ENCODE measurements at places on chromosomes 7 and 10.
A peak's percentile ranks its signal among the peaks of the same experiment; 100 is the strongest.

DNA sequence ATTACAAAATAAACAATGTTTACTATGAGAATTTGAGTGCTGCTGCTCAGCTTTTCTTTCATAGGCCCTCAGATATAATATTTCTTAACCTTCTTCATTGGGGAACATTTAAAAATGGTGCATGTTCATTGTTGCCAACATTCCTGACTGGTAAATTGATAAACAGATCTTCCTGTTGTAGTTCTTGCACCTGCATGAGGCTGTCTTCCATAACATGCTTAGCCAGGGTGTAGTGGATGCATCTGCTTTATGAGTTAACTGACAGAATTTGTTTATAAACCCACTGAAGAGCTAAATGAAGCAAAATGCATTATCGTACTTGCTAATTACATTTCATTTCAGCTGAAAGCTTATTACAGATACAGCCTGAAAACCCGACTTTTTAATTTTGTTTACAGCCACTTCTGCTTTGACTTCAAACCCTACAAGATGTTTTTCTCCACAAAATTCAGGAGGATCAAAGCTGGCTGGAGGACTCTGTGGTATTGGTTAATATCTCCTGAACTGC lies 177.2 kb downstream of the SEM1 start:
- DNase-seq, result no peak

GRCh38 chr10:63798599-63799498 lies 277.6 kb downstream of the REEP3 start:
- DNase-seq, result no peak

- DNase-seq, result no peak
Observed at GRCh38 chr7:4274286-4274685, 407.8 kb upstream of the FOXK1 start.

DNA sequence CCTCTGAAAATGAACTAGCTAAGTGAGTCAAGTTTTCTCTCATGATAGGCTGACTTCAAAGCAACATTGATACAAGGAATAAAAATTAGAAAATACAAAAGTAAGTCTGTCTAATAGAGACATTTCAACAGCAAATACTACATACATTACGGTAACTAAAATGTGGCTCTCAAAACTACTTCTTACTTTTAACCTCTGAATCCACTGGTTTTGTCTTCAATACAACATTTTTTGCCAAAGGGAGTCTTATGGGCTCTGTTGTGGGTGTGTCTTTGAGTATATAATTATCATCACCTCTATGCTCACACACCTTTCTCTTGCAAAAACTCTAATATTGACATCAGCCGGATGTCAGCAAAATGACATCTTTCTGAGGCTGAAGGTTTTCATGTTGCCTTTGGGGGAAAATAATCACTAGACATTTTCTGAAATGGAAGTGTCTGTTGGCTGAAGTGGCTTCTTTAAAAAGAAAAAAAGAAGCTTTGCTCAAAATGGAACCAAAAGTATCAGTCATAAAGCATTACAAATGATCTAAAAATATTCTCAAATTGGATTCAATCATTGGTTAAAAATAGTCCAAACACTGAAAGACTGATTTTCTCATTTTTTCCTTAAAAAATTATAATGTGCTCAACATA lies 41.8 kb upstream of the FAM133B start:
- DNase-seq, result no peak

- DNase-seq, result no peak
Observed at GRCh38 chr7:103888603-103889153, 100.8 kb downstream of the RELN start.

DNA sequence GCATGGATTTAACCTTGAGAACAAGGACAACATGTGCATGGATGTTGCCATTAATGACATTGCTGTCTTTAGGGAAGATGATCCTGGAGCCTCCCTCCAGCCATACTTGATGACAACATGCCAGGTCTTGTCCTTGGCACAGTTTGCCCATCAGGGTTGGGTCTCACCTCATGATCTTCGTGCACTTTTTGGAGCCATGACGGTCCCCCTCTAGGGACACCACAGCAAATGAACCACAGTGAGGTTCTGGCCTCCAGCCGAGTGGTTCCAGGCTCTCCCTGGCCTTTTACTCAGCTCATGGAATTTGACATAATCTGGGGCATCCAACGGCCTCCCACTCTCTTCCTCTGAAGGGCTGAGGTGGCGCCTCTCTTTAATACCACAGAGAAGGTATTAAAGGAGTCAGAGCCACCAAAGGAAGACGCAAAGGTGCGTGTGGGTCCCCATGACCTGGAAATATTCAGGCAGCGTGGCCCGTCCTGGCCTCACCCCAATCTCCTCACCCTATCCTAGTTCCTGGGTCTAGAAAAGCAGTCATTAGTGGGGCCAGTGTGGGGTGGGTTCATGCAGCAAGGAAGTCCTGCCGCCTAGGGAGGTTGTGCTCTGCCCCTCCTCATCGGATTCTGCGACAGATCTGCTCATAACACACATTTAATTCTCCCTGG lies 184.8 kb downstream of the CXCL12 start:
- DNase-seq, result no peak

DNA sequence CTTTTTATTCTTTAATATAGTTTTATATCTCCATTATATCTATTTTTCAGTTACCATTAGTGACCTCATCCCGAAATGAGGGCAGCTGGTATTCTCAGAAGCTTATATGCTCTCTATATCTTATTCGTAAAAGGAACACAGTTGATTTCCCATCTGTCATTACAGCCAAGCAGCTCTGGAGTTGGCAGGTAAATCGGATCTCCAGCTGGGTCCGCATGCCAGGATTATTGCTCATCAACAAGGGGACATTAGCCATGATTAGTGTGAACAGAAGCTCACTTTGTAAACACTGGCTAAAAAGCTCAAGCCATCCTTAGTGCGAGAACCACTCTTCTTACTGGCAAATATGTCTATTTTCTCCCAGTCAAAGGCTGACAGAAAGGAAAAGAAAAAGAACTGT lies 180.3 kb downstream of the NPSR1 start:
- DNase-seq, result no peak

- DNase-seq, result no peak
Observed at GRCh38 chr7:155808549-155809331, 3.5 kb downstream of the SHH start.

GRCh38 chr7:27678617-27679260 lies 16.1 kb upstream of the HIBADH start:
- DNase-seq, result no peak

- DNase-seq, result no peak
Observed at GRCh38 chr7:69847921-69848612, 249.8 kb downstream of the AUTS2 start.

- no peak for DNase-seq
Observed at GRCh38 chr7:83677180-83677866, 28.4 kb upstream of the SEMA3E start.

- DNase-seq, result peak; percentile 98
Observed at GRCh38 chr7:93165447-93165846, 17.3 kb upstream of the SAMD9L start.

GRCh38 chr10:103192089-103192450 lies 1.0 kb downstream of the NT5C2 start:
- peak; percentile 6 for DNase-seq

DNA sequence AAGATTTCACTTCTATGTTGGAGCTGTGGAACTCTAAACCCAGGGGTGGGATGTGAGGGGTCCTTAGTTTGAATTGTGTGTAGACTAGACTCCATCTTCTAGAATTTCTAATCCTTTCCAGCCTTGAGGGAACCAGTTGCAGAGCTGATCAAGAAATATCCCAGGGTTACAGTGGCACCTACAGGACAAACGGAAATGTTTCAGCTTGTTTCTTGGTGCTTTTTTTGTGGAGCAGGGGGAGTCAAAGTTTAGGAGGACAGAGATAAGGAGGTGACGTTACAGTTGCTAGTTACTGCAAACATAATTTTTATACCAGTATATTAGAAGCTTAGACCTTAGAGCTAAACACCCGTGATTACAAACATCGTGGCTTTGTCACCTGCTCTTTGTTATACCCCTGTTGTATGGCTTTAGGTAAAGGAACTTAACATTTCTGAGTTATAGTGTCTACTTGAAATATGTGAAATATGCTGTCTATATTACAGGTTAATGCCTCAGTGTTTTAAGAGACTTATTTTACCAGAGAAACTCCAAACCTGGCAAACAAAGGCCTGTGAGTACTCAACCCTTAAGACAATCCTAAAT lies 84.5 kb upstream of the DYNC1I1 start:
- DNase-seq, result peak; percentile 32

DNA sequence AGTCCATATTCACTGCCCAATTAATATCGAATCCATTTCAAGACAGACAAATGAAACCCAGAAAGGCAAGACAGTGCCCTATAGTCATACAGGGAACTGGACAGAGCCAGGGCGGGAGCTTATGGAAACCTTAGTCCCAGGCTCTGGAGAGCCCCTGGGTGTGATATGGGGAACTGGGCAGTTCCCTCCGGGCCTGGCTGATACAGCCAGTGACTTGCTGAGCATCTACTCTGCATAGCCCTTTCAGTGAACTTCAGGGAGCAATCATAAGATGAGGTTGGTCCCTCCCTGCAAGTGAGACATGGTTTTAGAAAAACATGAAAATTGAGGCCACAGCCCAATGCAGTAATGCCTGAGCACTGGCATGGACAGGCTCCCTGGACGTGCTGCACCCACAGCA lies 241.9 kb downstream of the GRID1 start:
- DNase-seq, result no peak

- no peak for DNase-seq
Observed at GRCh38 chr10:114932945-114933344, 5.0 kb upstream of the TRUB1 start.

- no peak for DNase-seq
Observed at GRCh38 chr10:114548662-114549061, 109.4 kb downstream of the ABLIM1 start.

DNA sequence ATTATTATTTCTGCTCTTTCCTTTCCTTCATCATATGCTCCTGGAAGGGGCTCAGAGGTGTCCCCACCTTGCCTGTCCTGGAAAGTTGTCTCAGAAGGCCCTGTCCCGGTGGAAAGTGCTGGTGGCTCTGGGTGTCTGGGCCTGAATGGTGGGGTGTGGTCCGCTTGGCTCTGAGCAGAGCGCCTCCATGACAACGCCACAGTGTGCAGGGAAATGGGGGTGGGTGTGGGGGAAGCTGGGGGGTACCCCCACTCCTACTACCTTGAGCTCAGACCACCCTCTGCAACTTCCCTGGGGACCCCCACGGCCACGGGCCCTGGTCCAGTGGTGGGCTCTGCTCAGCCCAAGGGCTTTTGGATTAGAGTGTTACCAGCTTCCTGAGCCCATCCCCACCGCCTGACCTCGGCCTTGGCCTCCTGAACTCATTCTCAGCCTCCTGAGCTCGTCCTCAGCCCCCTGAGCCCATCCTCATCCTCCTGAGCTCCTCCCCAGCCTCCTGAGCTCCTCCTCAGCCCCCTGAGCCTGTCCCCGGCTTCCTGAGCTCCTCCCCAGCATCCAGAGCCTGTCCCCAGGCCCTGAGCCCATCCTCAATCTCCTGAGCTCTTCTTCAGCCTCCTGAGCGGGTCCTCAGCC lies 106.4 kb upstream of the FAM20C start:
- no peak for DNase-seq

DNA sequence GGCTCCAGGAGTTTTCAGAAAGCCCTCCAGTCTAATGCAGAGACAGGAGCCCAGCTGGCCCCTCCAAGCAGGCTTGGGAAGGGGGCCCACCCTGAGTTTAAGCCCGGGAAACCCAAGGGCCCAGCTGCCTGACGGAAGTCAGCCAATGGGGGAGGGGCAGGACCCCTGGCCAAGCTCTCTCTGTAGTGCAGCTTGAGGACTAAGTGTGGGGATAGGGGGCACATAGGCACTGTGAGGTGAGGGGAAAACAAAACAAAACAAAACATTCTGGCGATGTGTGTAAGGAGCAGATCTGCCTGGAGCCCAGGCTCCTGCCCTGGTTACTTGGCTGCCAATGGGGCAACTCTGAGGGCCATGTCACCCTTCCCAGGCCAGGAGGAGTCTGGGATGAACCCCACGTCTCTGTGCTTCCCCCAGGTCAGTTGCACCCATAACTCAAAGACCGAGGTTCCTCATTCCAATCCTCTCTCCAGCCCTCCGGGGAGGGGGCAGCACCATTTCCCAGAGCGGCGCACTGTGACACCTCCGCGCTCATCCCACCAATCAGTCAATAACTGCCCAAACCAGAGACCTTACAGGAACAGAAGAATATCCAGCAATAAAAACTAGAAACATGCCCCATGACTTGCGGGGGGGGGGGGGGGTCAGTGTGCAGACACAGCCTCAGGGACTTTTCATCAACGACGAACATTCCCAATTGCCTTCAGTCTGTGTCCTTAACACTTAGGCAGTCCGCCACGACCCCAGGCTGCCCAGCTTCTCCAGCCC lies 1.7 kb downstream of the CXCL12 start:
- DNase-seq, result no peak

DNA sequence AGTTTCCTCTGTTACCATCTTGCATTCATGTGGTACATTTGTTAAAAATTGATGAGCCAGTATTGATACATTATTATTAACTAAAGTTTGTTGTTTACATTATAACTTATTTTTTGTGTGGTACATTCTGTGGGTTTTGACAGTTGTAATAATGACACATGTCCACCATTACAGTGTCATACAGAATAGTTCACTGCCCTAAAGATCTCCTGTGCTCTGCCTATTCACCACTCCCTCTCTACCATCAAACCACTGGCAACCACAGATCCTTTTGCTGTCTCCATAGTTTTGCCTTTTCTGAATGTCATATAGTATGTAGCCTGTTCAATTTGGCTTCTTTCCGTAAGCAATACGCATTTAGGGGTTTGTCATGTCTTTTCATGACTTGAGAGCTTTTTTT lies 156.9 kb downstream of the PHF14 start:
- no peak for DNase-seq

GRCh38 chr10:129339191-129339590 lies 127.8 kb upstream of the MGMT start:
- no peak for DNase-seq

DNA sequence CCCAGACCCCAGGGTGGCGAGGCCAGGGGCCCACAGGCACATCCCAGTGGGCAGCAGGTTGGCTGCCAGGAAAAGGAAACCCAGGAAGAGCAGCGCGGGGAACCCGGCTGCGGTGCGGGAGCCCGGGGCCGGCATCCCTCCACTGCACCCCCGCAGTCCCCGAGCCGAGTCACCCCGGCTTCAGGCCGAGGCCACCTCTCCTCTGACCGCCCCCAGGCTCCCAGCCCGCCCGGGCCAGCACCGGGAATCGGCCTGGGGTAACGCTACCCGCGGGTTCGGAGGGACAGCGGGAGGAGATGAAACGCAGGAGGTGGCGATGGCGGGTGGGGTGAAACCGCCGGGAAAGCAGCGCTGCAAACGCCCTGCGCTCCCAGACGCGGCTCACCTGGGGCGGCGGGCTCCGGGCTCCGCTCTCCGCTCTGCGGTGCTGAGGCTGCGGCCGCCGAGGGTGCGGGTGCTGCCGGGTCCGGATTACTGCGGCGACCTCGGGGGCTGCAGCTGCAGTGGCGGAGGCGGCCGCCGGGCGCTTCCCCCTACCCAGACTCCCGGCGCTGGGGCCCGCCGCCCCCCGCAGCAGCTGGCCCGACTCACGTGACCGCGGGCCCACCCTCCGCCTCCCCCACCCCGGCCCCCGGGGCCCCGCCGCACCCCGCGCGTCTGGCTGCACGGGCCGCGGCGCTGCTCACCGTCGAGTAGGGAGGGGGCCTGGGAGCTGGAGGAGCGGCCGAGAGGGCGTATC lies at the start of gene SCRN1:
Gene SCRN1 (minus strand): TSS at position 545 of the 739 bp plus-strand sequence. CDS start 20,734 bp downstream, outside the sequence.
- peak; percentile 19 for DNase-seq

All from MM.1S (cell line).